ENCODE measurements at places on chromosomes 7 and 10.

GRCh38 chr7:146943483-146943882, 826.9 kb downstream of the CNTNAP2 start:
- DNase-seq, result no peak

DNA sequence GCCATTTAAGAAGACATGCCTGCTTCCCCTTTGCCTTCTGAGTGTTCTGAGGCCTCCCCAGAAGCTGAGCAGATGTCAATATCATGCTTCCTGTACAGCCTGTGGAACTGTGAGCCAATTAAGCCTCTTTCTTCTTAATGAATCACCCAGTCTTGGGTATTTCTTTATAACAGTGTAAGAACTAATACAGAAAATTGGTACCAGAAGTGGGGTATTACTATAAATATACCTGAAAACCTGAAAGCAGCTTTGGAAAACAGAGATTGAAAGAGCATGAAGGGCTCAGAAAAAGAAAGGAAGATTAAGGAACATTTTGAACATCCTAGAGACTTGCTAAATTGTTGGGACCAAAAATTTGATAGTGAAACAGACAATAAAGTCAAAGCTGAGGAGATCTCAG, 12.0 kb upstream of the RNF32 start:
- no peak for DNase-seq

DNA sequence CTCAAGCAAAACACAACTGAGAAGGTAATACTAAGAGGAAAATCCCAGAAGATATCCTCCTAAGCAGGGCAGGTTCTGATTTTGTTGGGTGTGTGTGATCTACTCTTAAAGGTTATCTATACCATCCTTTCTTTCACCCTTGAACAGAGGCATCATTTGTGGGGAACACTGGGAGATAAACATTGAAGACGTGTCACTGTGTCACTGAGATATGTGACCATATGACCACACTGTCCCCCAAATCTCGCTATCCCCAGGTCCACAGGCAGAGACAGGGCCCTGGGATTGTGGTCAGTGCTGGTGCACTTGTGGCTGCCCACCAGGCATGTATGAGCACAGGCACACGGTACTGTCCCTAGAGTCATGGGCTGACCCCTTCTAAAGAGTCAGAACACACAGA, 30.0 kb downstream of the TECTB start:
- no peak for DNase-seq

DNA sequence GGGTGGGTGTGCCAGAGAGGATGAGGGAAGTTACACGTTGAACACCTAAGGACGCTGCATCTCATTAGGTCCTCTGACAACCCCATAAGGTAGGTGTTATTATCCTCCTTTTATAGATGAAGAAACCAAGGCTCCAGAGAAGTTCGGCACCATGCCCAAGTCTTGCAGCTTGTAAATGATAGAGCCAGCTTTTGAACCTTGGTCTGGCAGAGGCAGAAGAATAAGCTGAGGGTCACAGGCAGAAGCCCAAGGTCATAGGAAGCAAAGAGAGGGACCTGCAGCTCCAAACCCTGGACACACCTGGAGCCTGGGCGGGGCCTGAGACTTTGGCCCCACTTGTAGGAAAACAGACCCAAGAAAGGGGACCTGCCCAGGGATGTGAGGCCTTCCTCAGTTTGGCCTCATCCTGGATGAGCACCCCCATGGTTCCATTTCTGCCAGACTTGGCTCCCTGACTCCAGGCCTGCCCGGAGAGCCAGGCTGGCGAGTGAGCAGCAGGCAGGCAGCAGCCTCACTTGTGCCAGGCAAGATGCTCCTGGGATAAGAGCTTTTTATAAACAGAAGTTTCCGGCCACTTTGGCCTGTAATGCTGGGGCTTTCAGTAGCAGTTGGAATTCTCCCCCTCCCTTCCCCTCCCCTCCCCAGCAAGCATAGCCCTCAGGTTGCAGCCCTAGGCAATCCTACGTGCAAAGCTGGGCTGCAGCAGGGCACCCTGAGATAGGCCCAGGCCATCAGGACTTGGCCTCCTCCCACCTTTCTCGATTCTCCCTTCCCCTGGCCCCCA, 2.4 kb downstream of the KCNH2 start:
- no peak for DNase-seq

Data from esophagus squamous epithelium (tissue), 5 donors.